NB4 (cell line): ENCODE measurements at places on chromosomes 7 and 10.

DNA sequence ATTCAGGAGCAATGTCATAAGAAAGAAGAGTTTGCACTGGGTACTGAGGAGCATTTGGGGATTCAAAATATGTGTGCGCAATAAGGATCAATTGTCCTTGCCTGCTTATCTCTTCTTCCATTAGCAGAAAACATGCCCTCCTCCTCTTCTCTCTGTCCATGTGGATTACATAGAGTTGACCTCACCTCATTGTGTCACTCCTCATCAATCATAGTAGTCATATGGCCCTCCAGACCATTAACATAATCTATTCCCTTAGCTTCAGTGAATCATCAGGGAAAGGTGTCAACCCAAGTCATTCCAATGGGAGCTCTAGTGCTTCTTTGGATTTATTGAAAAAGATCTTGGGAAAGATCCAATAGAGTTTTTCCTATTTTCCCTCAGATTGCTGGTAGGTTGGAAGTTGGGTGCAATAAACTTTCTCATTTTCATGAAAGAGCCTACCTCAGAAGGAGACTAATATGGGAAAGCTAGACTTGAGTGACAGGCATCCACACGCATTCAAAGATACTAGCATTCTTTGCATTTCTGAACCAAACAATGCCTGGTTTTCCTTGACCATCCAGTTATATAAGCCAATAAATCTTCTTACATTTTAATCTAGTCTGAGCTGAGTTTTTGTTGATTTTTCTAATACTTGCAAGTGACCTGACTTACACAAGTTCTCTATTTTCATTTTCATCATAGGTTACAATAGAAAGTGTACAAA is 71.5 kb upstream of the FAM13C start:
- DNase-seq, result no peak

DNA sequence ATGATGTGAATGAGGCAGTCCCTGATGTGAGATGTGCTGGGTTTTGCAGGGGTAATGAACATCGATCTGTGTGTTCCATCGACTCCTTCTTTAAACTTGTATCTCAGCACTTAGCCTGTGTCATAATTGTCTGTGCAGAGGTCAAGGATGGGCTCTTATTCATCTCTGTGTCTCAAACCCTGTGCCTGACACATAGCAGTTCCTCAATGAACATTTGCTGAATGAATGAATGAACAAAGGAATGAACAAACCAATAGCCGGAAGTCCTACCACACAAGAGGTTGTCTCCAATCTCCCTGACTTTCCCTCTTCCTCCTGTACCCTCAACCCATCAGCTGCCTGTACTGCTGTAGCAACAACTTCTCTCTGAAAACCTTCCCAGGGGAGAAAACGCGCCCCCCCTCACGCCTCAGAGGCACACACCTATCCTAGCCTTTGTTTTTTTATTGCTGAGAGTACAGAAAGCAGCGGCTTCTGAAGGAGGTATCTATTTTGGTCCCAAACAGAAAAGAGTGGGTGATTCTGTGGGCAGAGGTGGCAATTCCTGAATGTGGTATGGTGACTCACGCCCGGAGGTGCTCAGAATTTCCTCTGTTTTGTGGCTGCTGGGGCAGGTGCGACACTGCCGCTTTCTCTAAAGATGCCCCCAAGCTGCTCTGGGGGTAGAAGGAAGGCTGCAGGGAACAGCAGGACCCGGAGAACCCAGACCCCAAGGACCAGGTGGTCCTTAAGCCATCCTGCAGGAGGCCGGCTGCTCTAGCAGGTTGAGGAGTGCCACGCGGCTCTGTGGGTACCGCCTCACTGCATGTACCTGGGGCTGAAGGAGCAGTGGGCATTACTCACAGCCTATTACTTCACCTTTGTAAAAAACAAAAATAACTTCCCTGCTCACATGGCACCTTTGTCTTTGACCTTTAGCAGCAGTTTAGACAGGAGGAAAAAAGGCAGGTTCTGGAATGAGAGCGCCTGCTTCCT is 9.6 kb downstream of the IL2RA start:
- no peak for DNase-seq

GRCh38 chr10:101310529-101311184 is 43.3 kb upstream of the BTRC start:
- no peak for DNase-seq

- DNase-seq, result peak; percentile 65
Observed at GRCh38 chr10:27661514-27662286, 83.9 kb downstream of the MKX start.

DNA sequence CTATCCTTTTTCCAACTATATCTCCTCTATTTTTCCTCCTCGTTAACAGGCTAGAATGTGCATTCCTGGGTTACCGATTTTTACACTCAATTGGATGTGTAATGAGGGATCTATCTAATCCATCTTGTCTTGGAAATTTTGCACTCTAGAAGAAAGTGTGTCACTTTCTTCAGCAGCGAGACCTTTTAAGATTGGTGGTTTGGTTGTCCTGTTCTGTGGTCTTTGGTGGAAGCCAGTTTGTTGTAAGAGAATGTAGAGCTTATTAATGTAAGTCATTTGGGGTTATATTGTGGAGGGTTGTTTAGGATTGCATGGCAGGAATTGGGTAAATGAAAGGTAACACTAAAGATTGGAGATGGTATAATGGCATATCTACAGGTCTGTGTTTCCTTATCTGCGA is 16.7 kb downstream of the CDK1 start:
- no peak for DNase-seq

GRCh38 chr7:116576350-116577319 is 51.8 kb downstream of the CAV1 start:
- no peak for DNase-seq

- no peak for DNase-seq
Observed at GRCh38 chr10:13674645-13675588, 88.2 kb downstream of the PRPF18 start.

GRCh38 chr7:112444505-112444904 is 5.8 kb upstream of the IFRD1 start:
- peak; percentile 52 for DNase-seq

GRCh38 chr7:149722356-149722957 is 50.9 kb downstream of the ZNF467 start:
- DNase-seq, result no peak

DNA sequence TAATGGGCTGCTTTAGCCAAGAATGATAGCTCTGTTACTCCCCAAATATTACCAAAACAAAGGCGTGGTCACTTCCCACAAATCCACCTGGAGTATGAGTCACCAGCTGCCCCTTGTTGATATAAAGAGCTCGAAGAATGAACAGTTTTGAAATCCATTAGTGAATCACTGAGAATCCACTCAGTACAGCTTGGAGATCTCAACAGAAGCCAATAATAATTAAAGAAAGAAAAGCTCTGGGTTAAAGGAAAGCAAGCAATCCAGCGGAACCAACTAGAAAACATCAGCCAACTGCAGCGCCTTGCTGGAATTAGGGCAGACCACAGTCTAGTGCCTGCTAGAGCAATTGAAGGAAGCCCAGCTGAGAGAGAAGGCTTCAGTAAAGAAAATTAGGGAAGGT is 576.0 kb upstream of the C7orf33 start:
- DNase-seq, result no peak

GRCh38 chr10:111551001-111551400 is 474.2 kb downstream of the ADRA2A start:
- DNase-seq, result no peak

DNA sequence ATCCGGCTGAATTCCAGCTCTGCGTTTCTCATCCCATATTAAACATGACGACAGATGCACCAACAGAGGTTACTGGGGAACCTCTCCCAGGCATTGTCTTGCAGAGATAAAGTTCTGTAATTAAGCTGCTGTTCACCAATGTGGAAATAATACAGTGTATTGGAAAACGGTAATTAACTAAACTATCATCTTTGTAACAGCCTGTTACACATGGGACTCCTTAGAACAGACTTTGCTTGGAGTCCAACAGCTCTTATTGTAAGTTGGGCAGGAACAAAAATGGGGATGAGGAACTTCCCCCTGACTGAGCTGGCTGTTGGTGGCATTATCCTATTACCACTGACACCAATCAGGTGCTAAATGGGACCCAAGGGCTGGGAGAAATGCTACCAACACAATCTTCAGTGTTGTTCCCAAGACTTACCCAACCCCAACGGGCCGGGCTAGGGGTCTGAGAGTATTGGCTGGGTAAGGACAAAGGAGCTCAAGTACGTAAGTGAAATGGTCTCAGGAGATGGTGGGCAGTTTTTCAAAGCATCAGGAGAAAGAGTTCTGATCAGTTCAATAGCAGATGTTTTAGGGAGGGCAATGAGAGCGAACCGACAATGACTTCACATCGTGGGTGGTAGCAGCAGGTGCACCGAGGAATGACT is 759.4 kb downstream of the GRID1 start:
- no peak for DNase-seq
